ENCODE measurements at places on chromosomes 7 and 10.
A peak's percentile ranks its signal among the peaks of the same experiment; 100 is the strongest.

- H3K27ac ChIP-seq, result no peak overlapping the region
- no peaks in the 10 kb centered on the region for H3K27me3 ChIP-seq
- no peaks in the 10 kb centered on the region for H3K36me3 ChIP-seq
- H3K4me1 ChIP-seq, result no peaks in the 10 kb centered on the region
- no peak for DNase-seq
Measured at GRCh38 chr10:103519798-103520197, 26.3 kb downstream of the NEURL1 start.

GRCh38 chr10:78955206-78955605 is 113.6 kb upstream of the ZMIZ1 start:
- H3K27me3 ChIP-seq, result no peaks in the 10 kb centered on the region
- no peaks in the 10 kb centered on the region for H3K4me1 ChIP-seq
- no peak overlapping the region for H3K27ac ChIP-seq
- DNase-seq, result no peak

DNA sequence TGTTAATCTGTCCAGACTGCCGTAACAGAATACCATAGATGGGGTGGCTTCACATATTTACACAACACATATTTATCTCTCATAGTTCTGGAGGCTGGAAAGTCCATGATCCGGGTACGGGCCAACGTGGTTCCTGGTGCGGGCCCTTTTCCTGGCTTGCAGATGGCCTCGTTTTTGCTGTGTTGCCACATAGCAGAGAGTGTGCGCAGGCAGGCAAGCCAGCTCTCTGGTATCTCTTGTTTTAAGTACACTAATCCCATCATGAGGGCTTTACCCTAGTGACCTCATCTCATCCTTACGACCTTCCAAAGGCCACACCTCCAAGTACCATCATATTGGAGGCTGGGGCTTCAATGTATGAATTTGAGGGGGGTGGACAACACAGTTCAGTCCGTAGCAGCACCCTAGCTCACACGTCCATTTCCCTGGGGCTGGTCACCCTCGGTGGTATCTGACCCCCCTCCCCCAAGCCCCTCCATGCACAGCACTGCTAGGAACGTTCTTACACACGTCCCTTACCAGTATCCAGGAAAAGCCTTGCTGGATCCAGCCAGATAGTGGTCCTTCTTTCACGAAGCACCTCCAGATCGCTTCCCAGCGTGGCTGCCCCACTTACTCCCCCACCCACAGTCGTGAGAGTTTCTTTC is 21.5 kb downstream of the CUX1 start:
- H3K36me3 ChIP-seq, result no peaks in the 10 kb centered on the region
- H3K27ac ChIP-seq, result no peak overlapping the region
- H3K4me3 ChIP-seq, result no peak overlapping the region
- no peaks in the 10 kb centered on the region for H3K27me3 ChIP-seq

DNA sequence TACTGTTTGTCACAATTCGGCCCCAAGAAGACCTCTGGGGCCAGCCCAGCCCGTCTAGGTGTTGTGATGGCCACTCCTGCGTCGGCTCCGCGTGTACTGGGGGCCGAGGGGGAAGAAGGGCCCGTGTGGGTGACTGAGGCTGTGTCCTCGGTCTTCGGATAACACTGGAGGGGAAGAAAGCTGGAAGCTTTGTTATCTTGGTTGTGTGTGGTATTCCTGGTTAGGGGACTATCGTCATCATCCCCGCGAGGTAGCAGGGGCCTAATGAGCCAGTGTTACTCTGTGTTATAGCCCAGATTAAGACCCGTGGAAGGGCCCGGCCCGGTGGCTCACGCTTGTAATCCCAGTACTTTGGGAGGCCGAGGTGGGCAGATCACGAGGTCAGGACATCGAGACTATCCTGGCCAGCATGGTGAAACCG is 854 bp downstream of the MTG1 start:
- no peaks in the 10 kb centered on the region for H3K27me3 ChIP-seq
- peak overlapping the region; percentile 96 for H3K4me3 ChIP-seq
- DNase-seq, result no peak
- peak overlapping the region; percentile 91 for H3K27ac ChIP-seq
- H3K4me1 ChIP-seq, result peaks cover 3% of the 10 kb centered on the region

DNA sequence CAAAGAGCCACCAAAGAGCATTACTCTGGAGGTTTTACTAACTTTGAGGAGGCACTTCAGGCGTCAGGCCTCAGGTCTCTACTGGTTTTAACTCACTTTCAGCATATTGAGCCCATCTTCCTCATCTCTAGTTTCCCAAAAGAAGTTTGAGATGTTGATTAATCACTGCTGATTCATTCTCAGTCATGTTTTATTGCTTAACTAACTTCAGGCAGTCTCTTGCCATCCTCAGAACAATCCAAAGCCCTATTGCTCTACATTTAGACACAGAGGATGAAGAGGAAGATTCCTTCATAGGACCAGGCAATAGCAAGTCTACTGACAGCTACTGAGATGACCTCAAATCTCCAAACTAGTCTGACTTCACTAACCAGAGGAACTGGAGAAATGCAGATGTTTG is 39.1 kb upstream of the BET1 start:
- no peak for DNase-seq
- H3K27me3 ChIP-seq, result no peaks in the 10 kb centered on the region
- H3K4me3 ChIP-seq, result no peak overlapping the region
- H3K36me3 ChIP-seq, result no peaks in the 10 kb centered on the region

DNA sequence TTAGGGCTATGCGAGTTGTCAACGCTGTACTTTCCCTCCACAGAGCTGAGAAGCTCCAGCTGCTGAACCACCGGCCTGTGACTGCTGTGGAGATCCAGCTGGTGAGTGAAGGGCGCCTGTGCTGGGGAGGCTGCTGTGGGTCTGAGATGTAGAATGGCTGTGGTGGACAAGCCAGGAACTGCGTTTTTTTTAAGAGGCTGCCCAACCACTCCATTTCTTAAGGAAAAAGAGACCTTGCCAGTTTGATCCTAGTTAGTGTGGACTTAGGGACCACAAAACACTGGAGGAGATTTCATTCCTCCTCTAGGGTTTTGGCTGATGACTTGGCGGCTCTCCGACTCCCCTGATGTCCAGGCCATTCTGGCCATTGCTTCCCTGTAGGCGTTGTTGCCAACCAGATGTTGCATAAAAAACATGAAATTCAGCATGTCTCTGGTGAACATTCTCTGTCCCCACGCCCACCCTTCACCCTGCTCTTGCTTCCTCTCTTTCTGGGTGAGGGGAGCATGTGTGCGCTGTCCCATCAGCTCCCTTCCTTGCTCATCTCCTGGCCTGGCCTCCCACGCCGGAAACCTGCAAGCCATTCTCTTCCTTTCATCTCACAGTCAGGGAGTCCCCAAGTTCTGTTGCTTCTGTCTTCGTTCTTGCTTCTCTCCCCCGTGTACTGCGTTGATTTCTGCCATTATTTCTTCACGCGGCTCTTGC is 30.9 kb downstream of the CRCP start:
- DNase-seq, result no peak
- peak overlapping the region; percentile 78 for H3K27ac ChIP-seq
- peaks cover 6% of the 10 kb centered on the region for H3K4me1 ChIP-seq

DNA sequence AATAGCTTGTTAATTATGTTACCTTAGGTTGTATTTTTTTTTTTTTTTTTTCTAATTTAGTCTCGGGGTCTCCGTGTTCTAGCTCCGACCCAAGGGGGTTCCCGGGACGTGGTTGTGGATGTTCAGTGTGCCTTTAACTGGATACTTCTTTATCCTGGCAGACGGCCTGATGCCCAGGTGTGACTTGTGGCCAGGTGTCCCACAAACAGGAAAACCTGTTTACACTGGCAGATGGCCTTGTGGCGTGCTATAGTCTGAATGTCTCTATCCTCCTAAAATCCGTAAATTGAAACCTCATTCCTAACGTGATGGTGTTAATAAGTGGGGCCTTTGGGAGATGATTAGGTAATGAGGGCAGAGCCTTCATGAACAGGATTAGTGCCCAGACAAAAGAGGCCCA is 546.4 kb upstream of the C7orf33 start:
- H3K27me3 ChIP-seq, result no peaks in the 10 kb centered on the region
- DNase-seq, result no peak
- H3K36me3 ChIP-seq, result no peaks in the 10 kb centered on the region
- H3K4me1 ChIP-seq, result no peaks in the 10 kb centered on the region

DNA sequence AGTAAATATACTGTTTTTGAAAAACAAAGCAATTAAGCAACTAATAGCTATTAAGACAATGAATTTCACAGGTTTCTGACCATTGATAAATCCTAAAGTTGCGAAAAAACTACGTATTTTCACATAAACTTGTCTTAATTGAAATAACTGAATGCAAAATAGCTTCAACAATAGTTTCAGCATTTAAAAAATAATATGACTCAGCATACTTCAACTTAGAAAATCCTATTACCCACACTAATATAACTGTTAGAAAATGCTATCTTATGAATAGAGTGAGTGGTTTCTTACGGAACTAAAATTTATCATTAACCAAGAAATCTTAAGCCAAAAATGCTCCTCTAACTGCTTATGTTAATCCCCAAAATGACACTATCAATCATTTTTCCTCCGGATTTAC is 183.9 kb downstream of the AVL9 start:
- H3K27ac ChIP-seq, result peak overlapping the region; percentile 78
- no peaks in the 10 kb centered on the region for H3K27me3 ChIP-seq
- no peak for DNase-seq
- H3K4me1 ChIP-seq, result no peaks in the 10 kb centered on the region

GRCh38 chr7:153627323-153627722 is 424.9 kb upstream of the DPP6 start:
- H3K36me3 ChIP-seq, result no peaks in the 10 kb centered on the region
- H3K4me3 ChIP-seq, result no peak overlapping the region
- H3K4me1 ChIP-seq, result no peaks in the 10 kb centered on the region

- no peak for DNase-seq
- H3K4me3 ChIP-seq, result no peak overlapping the region
- H3K27me3 ChIP-seq, result no peaks in the 10 kb centered on the region
Measured at GRCh38 chr7:102460467-102460866, 4.2 kb downstream of the ALKBH4 start.

DNA sequence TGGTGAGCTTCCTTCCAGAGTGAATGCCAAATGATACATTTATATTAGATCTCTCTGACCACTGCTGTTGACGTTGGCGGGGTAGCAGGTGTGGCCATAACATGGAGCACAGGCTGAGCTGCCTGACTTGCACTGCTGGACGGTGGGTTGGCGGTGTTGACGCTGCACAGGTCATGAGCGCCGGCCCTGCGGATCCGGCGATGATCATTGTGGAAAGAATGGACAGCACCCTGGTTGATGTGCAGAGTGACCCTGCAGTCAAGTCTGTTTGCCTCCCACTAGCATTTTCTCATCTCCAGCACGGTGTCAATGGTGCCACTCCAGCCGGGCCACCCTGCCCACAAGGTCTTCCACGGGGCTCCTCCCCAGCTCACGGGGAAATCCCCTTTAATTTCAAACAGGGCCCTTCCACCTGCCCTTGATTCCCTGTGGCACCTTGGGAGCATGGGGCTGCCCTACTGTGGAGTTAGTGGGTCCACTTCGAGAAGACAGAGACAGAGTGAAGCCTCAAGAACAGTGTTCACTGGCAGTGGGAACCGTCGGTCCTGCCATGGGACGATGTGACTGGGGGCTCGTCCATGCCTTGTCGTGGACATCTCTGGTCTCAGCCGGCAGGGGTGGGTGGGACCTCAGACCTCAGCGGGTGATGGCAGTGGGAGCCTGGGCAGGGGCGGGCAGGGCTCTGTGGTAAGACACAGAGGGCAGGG is 613.5 kb downstream of the PTPRN2 start:
- H3K4me1 ChIP-seq, result no peaks in the 10 kb centered on the region
- no peak for DNase-seq
- no peaks in the 10 kb centered on the region for H3K36me3 ChIP-seq
- H3K27ac ChIP-seq, result no peak overlapping the region

DNA sequence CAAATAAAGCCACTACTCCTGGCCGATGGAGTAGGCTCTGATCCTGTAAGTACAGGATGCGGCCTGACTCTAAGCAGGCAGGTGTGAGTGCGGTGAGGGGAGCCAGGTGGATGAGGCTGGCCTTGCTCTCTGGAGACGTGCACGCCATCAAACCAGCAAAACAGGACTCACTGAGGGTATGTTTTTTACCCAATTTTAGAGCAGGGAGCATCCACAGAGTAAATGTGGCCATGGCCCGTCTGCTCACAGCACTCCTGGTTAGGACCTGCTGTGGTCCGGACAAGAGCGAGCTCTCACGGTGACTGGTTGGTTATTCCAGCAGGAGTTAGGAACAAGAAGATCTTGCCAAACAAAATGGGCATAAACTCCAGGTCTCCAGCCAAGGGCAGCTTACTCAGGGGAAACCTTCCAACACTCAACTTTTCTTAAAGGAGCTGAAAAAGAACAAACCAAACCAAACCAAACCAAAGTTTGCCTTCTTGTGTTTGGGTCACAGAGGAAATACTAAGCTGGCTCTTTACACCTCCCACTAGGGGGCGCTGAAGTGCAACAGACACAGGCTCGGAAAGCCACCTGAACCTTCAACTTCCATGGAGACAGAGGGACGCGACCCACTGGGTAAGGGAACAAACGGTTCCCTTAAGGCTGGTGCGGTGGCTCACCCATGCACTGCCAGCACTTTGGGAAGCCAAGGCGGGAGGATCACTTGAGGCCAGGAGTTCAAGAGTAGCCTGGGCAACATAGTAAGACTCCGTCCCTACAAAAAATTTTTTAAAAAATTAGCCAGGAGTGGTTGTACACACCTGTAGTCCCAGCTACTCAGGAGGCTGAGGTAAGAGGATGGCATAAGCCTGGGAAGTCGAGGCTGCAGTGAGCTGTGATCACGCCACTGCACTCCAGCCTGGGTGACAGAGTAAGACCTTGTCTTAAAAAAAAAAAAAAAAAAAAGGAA is 122.4 kb downstream of the CLEC2L start:
- H3K36me3 ChIP-seq, result no peaks in the 10 kb centered on the region
- H3K27me3 ChIP-seq, result no peaks in the 10 kb centered on the region
- no peak overlapping the region for H3K4me3 ChIP-seq
- H3K4me1 ChIP-seq, result no peaks in the 10 kb centered on the region
- no peak overlapping the region for H3K27ac ChIP-seq
- peak; percentile 84 for DNase-seq

DNA sequence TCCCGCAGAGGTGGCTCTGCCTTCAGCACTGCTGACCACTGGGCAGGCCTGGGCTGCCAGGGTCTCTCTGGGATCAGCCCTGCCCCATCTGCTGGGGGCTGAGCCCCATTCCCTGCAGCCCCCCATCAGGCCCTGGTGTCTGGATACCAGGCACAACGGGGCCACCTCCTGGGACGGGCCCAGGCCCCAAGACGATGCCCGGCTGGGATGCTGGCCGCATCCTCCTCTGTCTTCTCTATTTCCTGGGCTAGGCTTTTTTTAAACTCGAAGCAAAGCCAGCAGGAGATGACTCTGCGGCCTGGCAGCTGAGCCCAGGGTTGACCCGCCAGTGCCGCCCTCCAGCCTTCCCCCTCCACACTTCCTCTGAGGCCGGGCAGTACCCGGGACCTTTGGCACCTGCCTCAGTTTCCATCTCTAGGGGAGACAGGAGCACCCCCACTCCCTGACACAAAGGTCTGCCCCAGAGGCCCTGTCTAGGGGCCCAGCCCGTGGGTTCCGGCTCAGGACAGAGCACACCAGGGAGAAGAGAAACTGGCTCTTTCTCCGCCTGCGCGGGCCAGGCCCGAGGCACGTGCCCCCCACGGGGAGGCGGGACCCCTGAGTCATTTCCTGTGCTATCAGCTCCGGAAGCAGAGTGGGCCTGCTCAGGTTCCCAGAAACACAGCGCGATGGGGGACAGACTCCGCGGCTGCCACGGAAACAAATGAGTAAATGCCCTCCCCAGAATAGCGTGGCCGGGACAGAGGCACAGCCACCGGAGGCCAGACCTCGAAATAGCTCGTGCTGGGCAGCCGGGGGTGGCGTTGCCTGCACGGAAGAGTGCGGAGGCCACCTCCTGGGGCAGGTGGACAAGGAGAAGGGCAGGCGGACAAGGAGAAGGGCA is 84.6 kb upstream of the PDGFA start:
- DNase-seq, result no peak
- peaks cover 9% of the 10 kb centered on the region for H3K4me1 ChIP-seq
- H3K27ac ChIP-seq, result peak overlapping the region; percentile 92
- peak overlapping the region; percentile 25 for H3K4me3 ChIP-seq
- no peaks in the 10 kb centered on the region for H3K36me3 ChIP-seq

Measured in breast epithelium (tissue), 4 donors.